ENCODE measurements at places on chromosomes 16 and 17.

DNA sequence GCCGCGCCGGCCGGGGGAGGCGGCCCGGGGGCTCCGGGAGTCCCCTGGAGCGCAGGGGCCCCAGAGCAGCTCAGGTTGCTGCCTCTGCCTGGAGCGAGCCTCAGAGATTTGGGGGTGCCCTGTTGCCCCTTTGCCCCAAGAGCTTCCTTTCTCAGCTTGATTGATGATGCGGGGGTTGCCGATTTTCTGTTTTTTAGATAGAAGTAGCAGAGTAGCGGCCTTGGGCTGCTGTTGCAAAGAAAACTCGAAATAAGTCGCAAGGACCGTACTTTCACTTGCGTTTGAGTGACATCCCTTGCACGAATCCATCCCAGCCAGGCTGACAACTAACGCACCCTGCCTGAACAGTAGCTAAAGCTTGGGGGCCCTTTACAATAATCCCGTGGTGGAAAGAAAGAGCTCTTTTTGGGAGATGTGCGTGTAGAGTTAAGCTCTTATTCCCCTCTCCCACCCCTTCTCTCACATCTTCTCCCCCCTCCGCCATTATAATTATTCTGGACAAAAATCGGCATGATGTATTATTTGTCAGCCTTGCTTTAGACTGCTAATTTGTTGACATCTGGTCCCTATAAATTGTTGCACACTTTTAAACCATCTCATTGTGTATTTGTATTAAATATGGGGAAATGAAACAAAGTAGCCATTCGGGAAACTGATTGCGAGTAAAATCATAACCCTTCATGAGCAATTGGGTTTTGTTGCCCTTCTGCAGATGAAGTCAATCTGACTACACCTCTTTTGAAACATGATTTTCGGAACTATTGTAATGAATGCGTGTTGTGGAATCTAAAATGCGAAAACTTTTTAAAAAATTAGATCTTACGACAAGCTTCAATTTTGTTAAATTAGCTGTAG lies 873 bp downstream of the USP10 start:
- DNase-seq = peak; percentile 18

GRCh38 chr16:27951489-27952120 lies 111.9 kb downstream of the GSG1L start:
- peak; percentile 8 for DNase-seq

DNA sequence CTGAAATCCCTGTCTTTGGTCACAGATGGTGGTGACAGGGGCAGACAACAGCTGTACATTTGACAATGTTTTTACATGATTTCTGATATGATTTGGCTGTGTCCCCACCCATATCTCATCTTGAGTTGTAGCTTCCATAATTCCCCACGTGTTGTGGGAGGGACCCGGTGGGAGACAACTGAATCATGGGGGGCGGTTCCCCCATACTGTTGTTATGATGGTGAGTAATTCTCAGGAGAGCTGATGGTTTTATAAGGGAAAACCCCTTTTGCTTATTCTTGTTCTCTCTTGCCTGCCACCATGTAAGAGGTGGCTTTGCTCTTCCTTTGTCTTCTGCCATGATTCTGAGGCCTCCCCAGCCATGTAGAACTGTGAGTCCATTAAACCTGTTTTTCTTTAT lies 353.9 kb downstream of the CPPED1 start:
- peak; percentile 18 for DNase-seq

DNA sequence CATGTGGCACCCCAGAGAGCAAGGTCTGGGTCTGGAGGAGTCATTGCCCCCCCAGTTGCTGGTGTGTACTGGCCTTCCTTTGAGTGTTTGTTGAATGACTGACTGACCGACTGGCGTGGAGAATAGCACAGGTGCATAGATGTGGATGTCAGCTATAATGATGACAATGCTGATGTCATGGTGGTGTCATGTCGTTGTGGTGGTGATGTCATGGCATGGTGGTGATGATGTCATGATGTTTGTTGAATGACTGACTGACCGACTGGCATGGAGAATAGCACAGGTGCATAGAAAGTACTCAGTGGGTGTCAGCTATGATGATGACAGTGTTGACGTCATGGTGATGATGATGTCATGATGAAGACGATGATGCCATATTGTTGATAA lies 22.1 kb downstream of the TMEM114 start:
- no peak for DNase-seq

DNA sequence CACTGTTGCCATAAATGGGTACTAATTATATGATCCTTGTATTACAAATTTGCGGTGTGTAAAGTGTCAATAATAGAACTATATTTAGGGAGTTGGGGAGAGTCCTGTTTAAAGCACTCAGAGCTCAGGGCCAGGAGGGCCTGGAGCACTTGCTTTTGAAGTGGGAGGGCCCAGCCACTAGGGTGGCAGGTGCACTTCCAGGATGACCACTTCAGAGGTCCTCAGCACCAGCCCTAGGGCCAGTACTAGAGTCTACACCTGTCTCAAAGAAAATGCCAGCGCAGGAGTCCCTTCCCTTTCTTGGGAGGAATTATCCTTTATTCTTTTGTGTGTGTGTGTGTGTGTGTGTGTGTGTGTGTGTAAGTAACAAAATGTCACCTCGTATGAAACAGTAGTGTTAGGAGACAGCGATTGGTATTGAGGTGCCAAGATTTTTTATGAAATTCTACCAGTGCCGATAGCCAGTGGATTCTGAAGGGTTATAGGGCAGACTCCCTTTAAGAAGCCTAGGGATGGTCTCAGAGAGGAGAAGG lies 31.9 kb downstream of the MYO18A start:
- DNase-seq = no peak

- DNase-seq = no peak
These were observed 3.5 kb upstream of the CA5A start for GRCh38 chr16:87939562-87940423.

- no peak for DNase-seq
These were observed 167.1 kb upstream of the ZFHX3 start for GRCh38 chr16:73214825-73215677.

GRCh38 chr16:85139881-85140339 lies 27.6 kb upstream of the CIBAR2 start:
- no peak for DNase-seq

GRCh38 chr16:60060731-60061130 lies 1326.6 kb upstream of the GOT2 start:
- no peak for DNase-seq

- DNase-seq = no peak
These were observed 73.4 kb upstream of the CREBBP start for GRCh38 chr16:3953728-3954410.

GRCh38 chr17:42200706-42201457 lies 6.6 kb upstream of the GHDC start:
- no peak for DNase-seq

GRCh38 chr17:57889892-57890856 lies 40.3 kb upstream of the MRPS23 start:
- peak; percentile 78 for DNase-seq

DNA sequence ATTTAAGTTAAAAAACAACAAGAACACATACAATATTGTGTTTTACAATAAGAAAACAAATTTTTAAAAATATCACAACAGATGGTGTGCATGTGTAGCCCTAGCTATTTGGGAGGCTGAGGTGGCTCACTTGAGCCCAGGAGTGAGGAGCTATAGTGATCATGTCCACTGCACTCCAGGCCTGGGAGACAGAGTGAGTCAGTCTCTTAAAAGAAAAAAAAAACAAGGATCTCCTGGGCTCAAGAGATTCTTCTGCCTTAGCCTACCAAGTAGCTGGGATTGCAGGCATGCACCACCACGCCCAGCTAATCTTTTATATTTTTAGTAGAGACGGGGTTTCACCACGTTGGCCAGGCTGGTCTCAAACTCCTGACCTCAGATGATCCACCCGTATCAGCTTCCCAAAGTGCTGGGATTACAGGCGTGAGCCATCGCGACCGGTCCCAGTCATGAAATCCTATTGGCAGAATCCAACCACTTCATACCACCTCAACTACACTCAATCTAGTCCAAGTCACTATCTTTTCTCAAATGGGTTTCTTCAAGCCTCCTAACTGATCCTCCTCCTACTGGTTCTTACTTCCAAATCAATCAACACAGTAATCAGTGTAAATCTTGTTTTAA lies 55.0 kb downstream of the STH start:
- no peak for DNase-seq

- peak; percentile 81 for DNase-seq
These were observed 21.9 kb downstream of the C1QTNF1 start for GRCh38 chr17:79045842-79046196.

DNA sequence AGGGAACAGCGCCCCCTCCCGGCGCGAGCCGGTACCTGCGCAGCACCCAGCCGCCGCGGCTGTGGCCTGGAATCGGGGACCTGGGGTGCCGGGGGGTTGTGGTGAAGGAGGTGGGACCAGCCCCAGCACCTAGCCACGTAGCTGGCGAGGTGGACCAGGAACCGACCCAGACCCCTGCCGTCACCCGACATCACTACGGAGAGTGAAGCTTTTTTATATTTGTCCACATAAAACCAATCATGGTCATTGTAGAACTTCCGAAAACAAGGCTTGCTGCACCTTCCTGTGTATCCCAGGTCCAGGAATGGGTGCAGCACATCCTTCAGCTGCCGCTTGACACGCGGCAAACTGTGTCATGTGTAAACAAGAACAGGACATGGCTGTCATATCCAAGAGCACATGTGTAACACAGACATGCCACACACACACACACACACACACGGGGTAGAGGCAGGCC lies 1.3 kb downstream of the HBQ1 start:
- DNase-seq = no peak

GRCh38 chr16:85127379-85127723 lies 15.1 kb upstream of the CIBAR2 start:
- no peak for DNase-seq

DNA sequence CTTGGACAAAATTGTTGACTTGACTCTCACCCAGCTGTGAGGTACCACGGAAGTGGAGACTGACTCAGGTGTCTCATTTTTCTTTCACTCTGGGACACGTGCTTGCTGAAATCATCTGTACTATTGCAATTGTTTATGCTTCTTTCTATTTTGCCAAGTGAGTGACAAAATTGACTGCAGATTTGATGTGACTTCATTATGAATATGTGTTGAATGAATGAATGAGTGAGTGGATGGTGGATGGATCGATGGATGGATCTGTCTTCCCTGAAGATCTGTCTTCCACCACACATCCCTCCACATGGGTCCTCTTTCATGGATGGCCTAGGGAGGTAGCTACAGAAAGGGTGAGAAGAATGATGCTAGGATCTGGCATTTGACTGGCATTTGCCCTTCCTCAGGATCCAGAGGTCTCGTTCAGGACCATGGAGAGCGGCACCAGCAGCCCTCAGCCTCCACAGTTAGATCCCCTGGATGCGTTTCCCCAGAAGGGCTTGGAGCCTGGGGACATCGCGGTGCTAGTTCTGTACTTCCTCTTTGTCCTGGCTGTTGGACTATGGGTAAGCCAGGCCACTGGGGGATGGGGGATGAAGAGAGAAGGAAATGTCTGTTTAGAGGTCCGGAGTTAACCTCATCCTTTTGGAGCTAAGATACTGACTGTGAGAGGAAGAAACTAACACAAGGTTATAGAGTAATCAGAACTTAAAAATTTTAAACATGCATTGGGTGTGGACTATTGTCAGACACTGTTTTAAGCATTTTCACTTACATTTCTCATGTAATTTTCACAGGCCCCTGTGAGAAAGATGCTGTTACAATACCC lies 12.7 kb downstream of the SLC5A11 start:
- DNase-seq = peak; percentile 63

GRCh38 chr17:18993905-18994526 lies 10.5 kb downstream of the FAM83G start:
- no peak for DNase-seq

- no peak for DNase-seq
These were observed 78.5 kb downstream of the ZZEF1 start for GRCh38 chr17:4064366-4064765.

- no peak for DNase-seq
These were observed 38.8 kb downstream of the RAI1 start for GRCh38 chr17:17719966-17720543.

- DNase-seq = peak; percentile 70
These were observed 224.3 kb downstream of the MSI2 start for GRCh38 chr17:57480438-57481196.

GRCh38 chr16:11302977-11303376 lies 21.8 kb upstream of the PRM1 start:
- no peak for DNase-seq

All from Daoy (cell line).